Astrocyte of the hippocampus (primary cell): ENCODE measurements at places on chromosomes 5 and 9.
A peak's percentile ranks its signal among the peaks of the same experiment; 100 is the strongest.

GRCh38 chr5:59685793-59686192, 207.7 kb downstream of the PDE4D start:
- DNase-seq: no peak

- DNase-seq: no peak
Measured at GRCh38 chr5:9058161-9058560, 487.7 kb downstream of the SEMA5A start.

DNA sequence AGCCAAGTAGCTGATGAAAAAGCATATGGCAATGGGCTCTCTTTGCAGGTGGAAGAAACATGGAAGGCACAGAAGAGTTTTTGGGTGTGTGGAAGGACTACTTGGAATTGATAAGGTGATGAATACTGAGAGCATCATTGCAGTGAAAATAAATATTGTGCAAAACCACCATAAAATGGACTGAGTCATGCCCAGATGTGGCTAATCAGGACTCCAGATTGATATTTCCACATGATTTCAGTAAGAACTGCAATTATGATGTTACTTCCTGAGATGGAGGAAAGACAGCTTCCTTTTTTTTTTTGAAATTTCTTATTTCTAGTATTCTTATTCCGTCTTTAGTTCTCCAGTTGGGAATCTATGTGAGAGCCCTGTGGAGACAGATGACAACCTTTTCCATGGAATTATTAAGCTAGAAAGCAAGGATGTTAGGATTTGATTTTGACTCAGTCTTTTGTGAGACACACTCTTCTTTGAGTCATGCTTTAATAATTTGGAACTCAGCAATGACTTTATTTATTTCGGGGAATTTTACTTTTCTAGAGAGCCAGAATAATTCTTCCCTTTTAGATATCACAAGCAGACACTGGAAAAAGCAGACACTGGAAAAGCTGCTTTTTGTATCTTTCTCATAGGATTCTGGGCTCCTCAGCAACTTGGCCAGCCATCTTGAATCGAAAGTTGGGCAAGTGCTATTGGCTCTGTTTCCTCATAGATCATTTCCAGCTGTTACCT, 94.2 kb upstream of the VCAN start:
- DNase-seq: no peak

DNA sequence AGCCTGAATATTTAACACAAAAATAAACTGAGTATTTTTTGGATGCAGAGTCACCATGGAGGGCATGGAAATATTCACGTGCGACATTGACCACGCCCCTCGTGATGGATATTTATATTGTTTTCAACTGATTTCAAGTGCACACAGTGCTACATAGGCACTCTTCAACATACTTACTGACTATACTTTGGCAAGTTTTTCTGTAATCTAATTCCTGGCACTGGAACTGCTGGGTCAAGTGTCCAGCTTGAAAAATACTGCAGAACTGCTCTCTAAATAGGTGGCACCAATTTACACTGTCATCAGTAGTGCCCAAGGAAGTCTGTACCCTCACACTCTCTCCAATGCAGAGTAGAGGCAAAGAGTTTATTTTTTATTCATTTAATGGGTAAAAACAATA, 65.1 kb downstream of the FBN2 start:
- DNase-seq: no peak

- DNase-seq: peak; percentile 88
Measured at GRCh38 chr5:169029661-169030274, 271.2 kb downstream of the SLIT3 start.

- DNase-seq: no peak
Measured at GRCh38 chr9:88268886-88269285, 119.4 kb upstream of the SPIN1 start.

DNA sequence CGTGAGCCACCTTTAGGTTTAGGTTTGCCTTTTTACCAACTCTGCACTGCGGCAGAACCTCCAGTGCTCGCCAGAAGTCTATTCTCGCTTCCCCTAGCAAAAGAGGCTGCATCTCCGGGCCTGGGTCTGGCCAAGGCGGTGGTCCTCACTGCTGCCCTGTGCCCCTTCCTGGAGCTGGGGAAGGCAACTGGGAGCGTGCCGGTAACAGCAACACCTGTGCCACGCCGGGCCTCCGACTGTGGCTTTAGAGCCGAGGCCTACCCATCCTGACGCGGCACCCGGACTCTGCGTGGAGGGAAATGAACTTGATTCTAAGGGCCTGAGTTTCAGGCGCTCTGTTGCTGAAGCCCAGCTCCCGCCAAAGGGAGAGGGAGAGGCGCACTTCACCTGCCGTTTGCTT, 82.4 kb upstream of the SPATA31C2 start:
- DNase-seq: no peak

- DNase-seq: no peak
Measured at GRCh38 chr5:139740138-139740991, 55.2 kb upstream of the PSD2 start.

- no peak for DNase-seq
Measured at GRCh38 chr5:35133186-35133585, 85.4 kb upstream of the AGXT2 start.

DNA sequence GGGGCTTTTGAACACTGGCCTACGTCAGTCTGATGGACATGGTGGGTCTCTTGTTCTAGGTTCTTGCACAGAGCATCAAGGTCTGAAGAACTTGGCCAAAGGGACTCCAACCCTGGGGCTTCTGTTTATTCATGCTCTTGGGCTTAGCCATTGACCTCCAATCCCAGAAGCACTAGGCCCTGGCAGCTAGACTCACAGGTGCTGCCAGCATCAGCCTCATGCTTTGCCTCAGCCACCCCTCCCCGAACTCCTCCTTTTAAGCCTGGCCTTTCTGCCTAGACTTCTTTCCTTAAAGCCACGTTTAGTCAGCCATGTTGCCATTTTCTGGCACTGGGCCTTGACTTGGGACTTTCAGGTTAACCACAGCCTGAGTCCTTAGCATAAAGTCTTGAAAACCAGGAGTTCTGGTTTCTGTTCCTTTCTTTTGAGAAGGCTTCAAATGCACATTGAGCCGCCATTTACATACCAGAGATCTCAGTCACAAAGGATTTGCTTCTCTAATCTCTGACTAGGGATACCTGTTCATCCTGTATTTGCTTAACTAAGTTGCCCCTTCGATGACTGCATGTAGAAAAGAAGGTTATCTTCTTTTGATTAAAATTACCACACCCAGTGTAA, 54.7 kb downstream of the ANGPTL2 start:
- peak; percentile 63 for DNase-seq

GRCh38 chr9:70100362-70100761, 56.7 kb downstream of the MAMDC2 start:
- DNase-seq: peak; percentile 42

- DNase-seq: peak; percentile 95
Measured at GRCh38 chr5:65035211-65036206, 266.8 kb downstream of the CWC27 start.

DNA sequence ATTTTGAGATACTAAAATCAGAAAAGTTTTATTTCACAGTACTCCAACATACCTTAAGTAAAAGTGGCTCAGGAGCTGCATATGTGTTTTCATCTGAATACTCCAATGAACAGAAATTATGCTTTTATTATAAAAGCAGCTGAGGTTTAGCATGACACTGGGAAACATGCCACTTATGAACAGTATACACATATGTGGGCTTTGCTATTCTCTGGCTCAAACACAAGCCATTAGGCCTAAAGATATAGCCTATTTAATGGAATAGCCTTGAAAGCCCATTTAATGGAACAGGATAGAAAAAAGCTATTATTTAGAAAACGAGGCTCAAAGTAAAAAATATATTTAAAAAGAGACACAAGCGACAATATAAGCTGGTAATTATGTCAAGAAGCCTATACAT, 74.1 kb downstream of the SLC38A9 start:
- no peak for DNase-seq

GRCh38 chr5:143116814-143117213, 286.7 kb downstream of the NR3C1 start:
- no peak for DNase-seq

GRCh38 chr9:131649646-131650045, 90.2 kb downstream of the RAPGEF1 start:
- no peak for DNase-seq

GRCh38 chr9:70020217-70020616, 23.4 kb upstream of the MAMDC2 start:
- DNase-seq: peak; percentile 29

GRCh38 chr9:134725605-134725940, 84.0 kb downstream of the COL5A1 start:
- DNase-seq: peak; percentile 30

DNA sequence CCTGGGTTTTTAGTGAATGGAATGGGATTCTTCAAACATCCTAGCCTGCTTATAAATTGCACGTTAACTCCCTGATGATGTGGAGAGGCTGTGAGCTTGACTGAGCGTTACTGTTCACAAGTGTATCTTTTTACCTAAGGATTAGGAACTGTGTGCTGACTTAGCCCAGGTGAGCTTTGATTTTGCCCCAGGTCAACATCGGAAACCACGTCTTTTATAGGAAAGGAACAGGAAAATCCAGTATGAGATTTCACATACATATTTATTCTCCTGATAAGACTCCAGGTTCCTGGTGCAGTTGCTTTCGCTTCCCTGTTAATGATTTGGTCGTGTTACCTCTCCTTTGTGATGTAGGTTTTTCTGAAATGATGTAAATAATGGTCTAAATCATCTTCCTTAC, 103.2 kb upstream of the BASP1 start:
- no peak for DNase-seq

GRCh38 chr5:134581241-134581981, 51.2 kb downstream of the SAR1B start:
- DNase-seq: no peak

- DNase-seq: no peak
Measured at GRCh38 chr5:141883892-141884318, 5.7 kb upstream of the PCDH1 start.

DNA sequence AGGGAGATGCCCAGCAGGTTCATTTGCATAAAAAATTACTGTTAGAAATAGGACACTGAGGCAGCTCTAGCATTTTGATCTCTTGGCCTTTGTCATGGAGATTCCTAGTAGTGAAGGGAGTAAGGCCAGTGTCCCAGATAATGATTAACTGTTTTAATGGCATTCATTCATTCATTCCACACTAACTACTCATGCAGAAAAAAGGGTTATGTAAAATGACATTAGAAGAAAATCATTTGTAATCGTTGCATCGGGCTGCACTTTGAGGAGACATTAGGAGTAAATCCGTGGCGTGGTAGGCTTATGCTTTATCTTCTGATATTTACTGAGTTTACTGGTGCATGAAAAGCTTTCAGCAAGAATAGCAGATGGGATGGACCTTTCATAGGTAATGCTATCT, 82.6 kb upstream of the GRHPR start:
- no peak for DNase-seq

DNA sequence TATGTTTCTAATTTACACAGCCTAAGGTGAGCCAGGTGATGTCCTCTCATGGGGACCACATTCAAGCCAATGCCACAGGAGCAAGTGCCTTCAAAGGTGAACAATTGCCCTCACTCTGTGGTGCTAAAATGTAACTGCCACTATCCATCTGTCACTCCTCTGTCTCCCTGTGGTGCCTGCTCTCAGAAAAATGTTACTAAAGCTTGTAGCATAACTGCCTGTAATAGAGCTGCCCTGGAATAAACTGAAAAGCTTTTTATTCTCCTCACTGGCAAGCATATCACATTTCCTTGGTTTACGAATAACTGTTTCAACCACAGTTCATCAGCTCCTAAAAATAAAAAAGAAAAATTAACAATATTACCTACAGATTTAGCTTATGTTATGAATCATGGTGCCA, 142.4 kb downstream of the ST8SIA4 start:
- DNase-seq: no peak
